ENCODE measurements at places on chromosomes 7 and 10.

DNA sequence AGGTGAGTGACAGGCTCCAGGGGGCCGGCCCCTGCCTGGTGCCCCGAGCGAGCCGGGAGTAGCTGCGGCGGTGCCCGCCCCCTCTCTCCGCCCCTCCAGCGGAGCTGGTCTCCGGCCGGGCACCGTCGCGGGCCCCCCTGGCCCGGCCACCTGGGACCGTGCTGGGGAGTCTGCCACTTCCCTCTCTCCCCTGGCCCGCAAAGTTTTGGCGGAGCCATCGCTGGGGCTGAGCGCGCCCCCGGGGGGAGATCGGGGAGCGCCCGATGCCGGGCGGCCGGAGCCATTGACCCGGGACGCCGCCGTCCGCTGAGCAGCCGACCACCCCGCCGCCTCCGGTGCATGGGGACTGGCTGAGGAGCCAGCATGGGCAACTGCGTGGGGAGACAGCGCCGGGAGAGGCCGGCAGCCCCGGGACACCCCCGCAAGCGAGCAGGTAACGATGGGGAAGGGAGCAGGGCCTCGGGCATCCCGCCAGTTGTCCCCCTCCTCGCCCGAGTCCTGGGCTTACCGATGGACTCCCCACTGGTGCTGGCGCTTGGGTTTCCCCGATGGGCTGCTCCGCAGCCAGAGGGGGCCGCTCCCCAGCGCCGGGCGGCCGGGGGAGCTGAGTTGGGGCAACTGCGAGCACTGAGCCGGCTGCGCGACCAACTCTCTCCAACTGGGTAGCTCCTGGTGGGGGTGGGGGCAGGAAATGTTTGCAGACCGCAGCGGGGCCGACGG lies at the start of gene UBTD1:
Gene UBTD1 (plus strand): TSS at position 84 of the 720 bp plus-strand sequence. CDS start 280 bp downstream, at position 364.
- no peak for DNase-seq

GRCh38 chr7:2475678-2476015 lies 551 bp downstream of the GRIFIN start:
- no peak for DNase-seq

- DNase-seq, result no peak
Measured at GRCh38 chr7:87878208-87878735, 2.0 kb downstream of the DBF4 start.

- DNase-seq, result no peak
Measured at GRCh38 chr7:106768324-106768751, 96.7 kb upstream of the PIK3CG start.

DNA sequence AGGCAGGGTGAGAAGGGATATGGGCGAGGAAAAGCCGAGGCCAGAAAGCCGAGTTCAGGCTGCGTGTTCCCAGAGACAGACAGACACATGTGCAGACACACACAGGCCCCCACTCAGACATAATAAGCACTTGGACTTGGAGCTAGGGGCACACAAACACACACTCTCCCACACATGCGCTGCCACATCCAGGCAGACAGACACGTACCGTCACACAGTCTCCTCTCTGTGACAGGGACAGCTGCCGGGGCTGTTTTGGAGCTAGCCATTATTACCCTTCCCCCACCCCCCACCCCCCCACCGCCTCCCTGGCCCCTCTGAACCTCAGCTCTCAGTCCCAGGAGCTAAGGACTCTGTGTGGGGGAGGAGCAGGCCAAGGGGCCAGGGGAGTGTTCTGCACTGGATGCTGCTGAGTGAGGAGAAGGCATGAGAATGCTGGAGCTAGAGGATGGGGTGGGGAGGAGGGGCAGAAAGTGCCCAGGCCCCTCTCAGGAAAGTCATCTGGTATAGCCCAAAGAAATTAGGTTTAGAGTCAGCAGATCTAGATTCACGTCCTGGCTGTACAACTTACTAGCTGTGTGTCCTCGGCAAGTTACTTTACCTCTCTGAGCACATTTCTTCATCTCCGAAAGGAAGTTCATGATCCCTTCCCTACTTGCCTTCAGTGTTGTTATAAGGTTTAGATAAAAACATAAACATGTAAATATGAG lies 6.3 kb downstream of the PITX3 start:
- no peak for DNase-seq

GRCh38 chr10:72610466-72610865 lies 15.4 kb downstream of the MICU1 start:
- DNase-seq, result no peak

DNA sequence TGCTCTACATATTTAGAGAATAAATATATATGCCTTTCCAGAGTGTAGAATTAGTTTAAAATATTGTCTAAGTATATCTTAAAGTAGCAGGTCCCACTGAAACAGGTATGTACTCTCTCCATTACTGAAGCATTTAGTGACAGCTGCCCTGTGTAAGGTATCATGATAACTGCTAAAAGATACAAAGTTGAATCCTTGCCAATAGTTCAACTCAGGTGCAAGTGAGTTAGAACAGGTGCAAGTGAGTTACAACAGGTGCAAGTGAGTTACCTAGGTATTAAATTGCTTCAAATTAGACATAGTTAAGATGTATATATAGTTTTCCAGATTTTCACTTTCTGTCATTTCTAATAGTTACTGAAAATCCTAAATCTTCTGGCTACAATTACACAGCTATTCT lies 119.1 kb downstream of the CNOT4 start:
- no peak for DNase-seq

DNA sequence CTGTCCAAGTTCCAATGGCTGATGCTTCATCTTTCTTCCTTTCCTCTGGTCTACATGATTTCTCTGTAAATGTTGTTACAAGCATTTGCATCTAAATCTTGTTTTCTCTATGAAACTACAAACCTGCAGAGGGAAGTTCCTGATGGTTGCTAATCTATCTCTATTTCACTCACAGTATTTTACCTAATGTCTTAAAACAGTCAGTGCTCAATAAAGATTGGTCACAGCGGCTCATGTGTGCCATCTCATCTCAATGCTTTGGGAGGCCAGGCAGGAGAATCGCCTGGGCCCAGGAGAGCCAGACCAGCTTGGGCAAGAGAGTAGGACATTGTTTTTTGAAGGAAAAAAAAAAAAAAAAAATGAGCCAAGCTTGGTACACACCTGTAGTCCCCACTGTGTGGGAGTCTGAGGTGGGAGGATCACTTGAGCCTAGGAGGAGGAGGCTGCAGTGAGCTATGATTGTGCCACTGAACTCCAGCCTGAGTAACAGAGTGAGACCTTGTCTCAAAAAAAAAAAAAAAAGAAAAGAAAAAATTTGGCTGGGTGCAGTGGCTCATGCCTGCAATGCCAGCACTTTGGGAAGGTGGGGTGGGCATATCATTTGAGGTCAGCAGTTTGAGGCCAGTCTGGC lies 71.3 kb upstream of the ARMC3 start:
- DNase-seq, result no peak

- no peak for DNase-seq
Measured at GRCh38 chr10:128723631-128724205, 597.5 kb upstream of the MKI67 start.

DNA sequence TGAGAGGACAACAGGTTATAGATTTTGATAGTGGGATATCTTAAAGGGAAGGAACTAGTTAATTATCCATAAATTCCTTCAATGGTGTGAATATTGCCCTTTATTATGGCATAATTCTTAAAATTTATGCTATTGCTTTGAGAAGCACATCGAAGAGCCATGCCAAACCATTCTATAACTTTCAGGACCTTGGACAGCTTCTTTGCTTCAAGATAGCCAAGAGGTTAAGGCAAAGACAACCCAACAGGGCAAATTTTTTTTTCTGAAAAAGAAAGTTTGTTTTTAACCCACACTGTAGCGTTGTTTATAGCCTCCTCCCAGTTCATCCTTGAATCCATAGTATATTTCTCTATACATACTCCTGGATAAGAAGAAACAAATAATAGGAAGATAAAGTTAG lies 103.2 kb downstream of the NRG3 start:
- DNase-seq, result no peak

GRCh38 chr7:151867912-151868311 lies 9.0 kb downstream of the PRKAG2 start:
- DNase-seq, result no peak

GRCh38 chr10:110207805-110208613 lies 604 bp downstream of the MXI1 start:
- DNase-seq, result peak; percentile 60

DNA sequence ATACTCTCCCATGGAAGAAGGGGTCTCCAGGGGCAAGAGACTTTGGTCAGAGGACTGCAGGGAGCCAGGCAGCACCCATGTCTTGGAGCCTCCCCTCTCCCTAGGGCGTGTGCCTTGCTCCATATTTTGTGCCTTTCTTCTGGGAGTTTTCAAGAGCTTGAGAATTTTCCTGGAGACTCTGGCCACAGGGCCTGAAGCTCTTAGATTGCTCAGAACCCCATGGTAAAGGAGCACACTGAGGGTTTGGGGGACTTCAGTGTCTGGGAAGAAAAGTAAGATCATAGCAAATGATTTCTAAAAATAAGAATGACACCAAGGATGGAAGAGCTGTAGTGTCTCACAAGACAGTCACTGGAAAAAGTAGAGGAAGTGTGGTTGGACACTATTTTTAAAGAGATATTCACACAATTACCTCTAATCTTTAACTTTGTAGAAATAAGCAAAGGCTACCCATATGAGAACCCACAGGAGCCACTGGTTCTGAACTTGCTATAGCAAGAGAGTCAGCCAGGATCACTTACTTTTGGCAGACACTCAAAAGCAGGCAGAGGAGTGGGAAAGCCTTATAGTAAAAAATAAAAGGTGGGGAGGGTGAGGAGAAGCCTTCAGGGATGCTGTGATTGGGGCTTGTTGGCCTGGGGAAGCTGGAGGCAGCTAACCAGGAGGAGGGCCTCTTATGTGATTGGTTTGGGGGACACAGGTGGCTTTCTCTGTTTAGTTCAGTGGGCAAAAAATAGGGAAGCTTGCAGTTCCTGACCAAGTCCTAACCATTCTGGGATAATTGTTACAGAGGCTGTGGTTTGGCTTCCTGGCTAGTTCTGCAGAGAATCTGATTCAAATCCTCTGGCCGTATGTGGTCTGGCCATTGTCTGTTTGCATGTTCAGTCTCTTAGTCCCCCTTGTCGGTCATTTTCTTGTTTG lies 5.1 kb upstream of the CSGALNACT2 start:
- DNase-seq, result no peak

DNA sequence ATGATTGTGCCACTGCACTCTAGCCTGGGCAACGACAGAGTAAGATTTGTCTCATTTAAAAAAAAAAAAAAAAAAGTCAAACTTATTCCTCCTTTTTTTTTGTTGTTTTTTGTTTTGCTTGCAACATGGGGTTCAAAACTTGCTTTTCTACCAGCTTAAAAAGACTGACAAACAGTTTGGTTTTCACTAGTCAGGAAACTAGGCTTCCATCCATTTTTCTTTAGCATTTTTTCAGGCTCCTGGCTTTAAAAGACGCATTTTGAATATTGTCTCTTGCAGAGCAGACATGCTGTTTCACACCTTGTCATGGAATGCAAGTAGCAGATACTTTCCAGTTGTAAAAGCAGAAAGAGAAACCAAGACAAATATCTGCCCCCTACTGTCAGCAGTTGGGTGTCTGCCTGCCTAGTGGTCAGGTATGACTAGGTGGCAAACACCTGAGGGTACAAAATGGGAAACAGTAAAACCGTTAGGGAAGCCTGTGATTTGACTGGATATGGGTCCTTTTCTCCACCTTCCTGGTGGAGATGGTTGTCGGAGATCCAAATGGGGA lies 139.9 kb downstream of the CCDC71L start:
- DNase-seq, result no peak

DNA sequence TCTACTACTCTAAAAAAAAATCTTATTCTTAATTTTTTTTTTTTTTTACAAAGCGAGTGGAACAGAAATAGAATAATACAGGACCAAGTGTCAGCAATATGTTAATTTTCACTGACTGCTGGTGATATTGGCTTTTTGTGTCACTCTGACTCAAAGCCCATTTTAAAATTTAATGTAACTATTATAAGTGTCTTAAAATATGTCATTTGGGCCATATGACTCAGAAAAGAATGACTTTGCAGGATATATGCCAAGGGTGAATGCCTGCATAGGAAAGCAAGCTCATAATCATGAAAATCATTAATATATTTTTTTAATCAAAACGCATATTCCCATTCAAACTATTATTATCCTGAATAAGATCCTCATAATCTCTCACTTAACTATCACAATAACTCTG lies 149.2 kb downstream of the GNAT3 start:
- DNase-seq, result no peak

GRCh38 chr10:75928231-75928630 lies 496.8 kb downstream of the LRMDA start:
- no peak for DNase-seq

DNA sequence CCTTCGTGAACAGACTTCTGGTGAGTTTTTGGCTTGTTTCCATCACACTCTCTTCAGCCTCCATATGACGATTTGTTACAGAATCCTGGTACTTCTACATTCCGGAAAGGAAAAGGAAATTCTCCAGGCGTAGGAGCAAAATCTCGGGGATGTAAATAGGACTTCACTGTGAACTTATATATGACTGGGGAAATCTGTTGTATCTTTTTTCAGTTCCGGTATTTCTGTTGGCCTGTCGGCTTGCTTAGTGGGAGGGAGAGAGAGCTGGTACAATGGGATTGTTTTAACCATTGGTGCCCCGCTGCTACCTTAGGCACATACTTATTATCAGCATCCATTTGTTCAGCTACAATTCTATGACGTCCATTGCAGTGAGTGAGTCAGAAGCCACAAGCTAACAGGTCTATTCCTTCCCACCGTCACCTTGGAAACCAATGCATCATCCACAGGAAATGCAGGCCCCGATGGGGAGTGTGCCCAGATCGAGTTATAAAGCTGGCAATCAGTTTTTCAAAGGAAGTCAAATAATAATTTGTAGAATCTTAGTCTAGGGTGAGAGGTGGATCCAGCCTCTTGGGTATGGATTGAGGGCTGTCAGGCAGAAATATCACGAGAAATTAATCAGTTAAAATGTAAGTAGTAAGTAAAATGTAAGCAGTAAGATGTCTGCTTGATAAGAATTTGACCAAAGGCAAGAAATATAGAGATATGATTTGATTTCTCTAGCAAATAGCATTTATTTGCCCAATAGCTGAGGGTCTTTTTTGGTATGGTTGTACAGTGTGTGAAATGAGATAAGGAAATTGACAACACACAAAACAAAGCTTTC lies 92.0 kb upstream of the MKLN1 start:
- DNase-seq, result peak; percentile 79

DNA sequence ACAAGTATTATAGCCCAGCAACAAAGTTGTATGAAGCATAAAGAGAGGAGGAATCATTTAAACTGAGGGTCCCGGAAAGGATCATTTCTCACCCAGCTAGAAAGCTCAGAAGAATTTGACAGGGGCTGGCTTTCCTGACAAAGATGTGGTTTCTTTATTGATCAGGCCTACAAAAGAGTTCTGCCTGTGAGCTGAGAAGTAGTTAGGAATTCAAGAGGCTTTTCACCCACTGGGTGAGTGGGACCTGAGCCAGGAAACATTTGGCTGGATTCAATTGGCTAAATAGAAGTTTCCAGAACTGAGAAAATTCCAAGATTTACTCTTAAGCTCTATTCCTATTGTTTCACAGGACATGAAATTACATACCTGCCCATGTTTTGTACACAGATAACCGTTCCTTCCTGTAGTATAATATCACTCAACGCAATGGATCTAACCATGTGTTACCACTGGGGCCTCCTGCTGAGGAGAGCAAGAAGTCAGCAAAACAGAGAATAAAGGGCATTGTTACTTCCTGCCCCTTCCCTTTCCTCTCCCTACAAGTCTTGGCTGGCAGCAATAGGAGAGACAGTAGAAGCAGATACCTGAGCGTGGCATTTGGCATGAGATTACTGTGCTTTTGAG lies 53.9 kb upstream of the PAPSS2 start:
- DNase-seq, result no peak

Data from stimulated activated CD8-positive, alpha-beta memory T cell treated with anti-CD3 and anti-CD28 coated beads, Interleukin-4, amount 100 ng/mL, for 48 hours (primary cell).